ENCODE measurements at places on chromosomes 2 and 18.

DNA sequence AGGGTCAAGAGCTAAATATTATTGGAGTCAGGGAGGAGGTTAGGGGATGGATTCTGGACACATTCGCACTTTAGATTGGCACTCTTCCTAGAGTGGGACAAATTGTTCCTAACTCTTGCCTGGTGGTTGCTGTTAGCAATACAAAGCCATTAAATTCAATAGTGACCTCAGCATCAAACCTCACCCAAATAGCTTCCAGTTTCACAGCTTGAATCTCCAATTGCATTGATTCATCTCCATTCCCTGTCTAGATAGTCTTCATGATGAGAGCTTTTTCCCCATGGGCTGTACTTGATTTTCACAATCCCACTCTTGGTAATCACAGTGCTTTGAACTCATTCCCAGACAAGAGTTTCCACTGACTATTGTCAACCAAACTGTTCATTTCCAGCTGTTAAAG lies 585.9 kb upstream of the SYT4 start:
- DNase-seq, result no peak

- no peak for DNase-seq
Observed at GRCh38 chr18:50654211-50654610, 94.3 kb downstream of the MAPK4 start.

- DNase-seq, result no peak
Observed at GRCh38 chr18:69865776-69866175, 81.9 kb downstream of the CD226 start.

- peak; percentile 18 for DNase-seq
Observed at GRCh38 chr2:148814143-148814859, 60.7 kb upstream of the KIF5C start.

DNA sequence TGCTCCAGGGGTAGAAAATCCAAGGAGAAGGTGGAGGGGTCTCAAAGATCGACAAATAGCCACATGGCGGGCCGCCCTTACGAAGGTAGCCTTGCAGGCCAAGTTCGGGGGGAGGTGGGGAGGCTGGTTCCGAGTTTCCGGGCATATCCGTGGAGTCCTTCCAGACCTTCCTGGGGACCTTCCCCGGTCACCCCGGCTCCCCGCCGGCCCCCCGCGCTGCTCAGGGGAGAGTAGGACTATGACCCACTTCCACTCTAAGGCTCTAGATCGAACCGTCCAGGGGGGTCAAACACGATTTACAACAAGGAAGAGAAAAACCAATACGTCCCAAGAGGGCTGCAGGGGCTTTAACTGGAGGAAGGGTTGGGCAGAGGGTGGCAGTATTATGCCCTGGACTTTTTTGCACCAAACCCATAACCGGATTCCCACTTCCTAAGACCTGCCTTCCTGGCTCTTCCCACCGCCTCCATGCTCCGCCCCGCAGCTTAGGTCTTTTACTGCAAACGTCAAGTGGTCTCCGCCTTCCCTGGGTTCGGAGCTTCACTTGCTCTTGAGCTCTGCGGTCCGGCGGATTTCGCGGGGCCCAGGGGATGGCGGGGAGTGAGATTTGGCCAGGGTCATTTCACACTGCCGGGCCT lies 779 bp upstream of the LYPD6 start:
- DNase-seq, result peak; percentile 76

- DNase-seq, result no peak
Observed at GRCh38 chr18:10437837-10438236, 16.6 kb upstream of the APCDD1 start.

DNA sequence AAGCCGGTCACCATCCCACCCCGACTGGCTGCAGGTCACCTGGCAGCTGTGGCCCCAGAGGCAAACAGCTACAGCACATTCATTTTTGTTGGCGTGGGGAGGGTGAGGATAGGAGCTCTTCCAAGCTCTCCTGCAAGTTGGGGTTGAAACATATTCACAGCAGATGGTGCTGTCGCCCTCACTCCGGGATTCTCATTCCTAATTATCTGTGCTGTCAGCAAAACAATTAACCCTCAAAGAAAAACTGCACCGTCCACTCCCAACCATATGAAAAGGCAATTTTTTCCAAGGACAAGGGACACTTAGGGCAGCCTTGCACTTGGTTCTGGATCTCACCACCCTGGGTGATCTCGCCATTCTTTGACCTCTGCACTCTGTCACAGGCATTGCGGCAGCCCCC lies 68.6 kb downstream of the ZBTB7C start:
- no peak for DNase-seq

- DNase-seq, result peak; percentile 59
Observed at GRCh38 chr2:145744541-145745386, 1224.8 kb upstream of the ZEB2 start.

GRCh38 chr18:34990597-34990996 lies 50.6 kb upstream of the MAPRE2 start:
- DNase-seq, result no peak

- DNase-seq, result no peak
Observed at GRCh38 chr2:164593541-164593940, 27.7 kb downstream of the GRB14 start.

DNA sequence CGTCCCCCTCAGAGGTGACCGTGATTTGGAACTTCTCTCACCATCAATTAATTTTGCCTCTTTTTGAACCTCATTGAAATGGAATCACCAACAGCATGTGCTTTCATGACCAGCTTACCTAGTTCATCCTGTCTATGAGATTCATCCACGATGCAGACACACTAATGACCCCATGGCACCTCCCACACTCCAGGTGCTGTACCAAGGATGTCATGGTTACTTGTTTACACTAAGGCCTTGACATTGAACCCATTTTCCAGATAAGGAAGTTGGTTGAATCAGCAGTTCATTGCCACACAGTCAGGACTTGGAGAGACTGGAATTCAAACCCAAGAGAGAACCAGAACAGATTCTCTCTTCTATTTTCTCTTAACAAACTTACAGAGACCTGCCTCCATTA lies 139.0 kb downstream of the ZFP36L2 start:
- DNase-seq, result no peak

DNA sequence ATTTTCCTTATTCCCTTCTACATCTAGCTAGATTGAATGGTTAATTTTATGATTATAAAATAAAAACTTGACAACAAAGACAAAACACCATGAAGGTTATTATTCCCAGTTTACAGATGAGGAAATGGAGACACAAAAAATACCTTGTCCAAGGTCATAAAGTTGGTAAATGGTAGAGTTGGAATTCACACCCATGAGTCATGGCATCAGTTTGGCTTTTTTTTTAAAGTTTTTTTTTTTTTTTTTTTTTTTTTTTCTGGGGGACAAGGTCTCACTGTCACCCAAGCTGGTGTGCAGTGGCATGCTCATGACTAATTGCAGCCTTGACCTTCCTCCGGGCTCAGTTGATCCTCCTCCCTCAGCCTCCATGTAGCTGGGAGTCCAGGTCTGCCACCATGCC lies 70.0 kb downstream of the MTX2 start:
- DNase-seq, result no peak

GRCh38 chr18:13381944-13382365 lies 163.4 kb downstream of the LDLRAD4 start:
- DNase-seq, result no peak

- DNase-seq, result no peak
Observed at GRCh38 chr18:69981948-69982347, 34.3 kb upstream of the CD226 start.

- DNase-seq, result no peak
Observed at GRCh38 chr2:50831676-50832075, 200.3 kb downstream of the NRXN1 start.

- DNase-seq, result no peak
Observed at GRCh38 chr18:55337908-55338521, 250.0 kb downstream of the TCF4 start.

DNA sequence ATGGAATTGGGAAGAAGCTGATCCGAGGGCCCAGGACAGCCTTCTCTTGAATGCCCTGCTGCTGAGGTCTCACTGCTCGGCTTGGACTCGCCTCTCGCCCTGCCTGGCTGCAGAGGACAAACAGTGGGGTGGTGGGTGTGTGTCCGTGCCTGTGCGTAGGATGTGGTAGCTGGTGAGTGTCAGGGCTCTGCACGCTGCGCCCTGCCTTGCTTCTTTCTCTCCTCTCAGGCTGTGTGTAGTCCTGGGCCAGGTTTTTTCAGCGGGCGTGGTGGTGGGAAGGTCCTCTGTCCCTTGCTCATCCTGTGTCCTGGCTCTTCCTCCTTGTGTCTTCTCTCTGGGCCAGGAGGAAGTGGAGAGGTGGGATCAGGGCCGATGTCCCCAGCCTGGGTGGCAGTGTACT lies 44.8 kb downstream of the RRM2 start:
- no peak for DNase-seq

- DNase-seq, result no peak
Observed at GRCh38 chr18:78782951-78783563, 196.6 kb upstream of the SALL3 start.

DNA sequence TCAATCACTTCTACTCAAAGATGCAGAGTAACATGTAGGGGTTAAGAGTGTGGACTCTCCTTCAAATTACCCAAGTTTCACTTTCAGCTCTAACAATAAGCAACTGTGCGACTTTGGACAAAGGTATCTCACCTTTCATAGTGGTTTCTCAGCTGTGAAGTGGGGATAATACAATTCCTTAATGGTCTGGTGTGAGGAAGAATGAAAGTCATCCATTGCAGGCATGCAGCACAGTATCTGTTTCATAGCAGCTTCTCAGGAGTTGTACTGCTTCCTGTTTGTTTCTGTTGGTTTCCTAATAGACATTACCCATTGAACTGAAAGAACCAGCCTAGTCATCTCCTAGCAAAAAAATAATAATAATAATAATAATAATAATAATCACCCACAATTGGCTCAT lies 74.4 kb downstream of the DDX18 start:
- DNase-seq, result no peak

DNA sequence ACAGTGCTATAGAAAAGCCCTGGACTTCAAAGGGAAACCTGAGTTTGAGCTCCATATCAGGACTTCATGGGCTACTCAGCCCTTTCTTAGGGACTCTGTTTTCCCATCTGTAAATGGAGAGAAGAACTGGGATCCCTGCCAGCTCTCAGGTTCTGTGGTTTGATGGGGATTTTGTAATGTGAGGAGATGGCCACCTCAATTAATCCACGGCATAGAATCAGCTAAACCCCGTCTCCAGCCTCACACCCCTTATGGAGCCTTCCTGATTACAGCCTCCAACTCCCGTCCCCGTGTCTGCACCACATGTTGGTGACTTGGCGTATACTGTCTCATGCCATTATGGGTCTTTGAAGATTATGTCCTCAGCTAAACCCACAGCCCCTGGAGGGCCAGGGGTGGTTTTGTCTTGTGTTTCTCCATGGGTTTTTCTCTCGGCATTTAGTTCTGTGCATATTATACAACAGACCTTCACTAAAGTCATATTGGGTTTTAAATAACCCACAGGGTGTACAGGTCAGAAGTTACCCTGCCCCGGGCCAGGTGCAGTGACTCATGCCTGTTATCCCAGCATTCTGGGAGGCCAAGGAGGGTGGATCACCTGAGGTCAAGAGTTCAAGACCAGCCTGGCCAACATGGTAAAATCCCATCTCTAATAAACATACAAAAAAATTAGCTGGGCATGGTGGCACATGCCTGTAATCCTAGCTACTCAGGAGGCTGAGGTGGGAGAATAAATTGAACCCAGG lies 63.8 kb upstream of the PPP1CB start:
- no peak for DNase-seq

GRCh38 chr2:235833971-235834620 lies 334.1 kb downstream of the GBX2 start:
- no peak for DNase-seq

DNA sequence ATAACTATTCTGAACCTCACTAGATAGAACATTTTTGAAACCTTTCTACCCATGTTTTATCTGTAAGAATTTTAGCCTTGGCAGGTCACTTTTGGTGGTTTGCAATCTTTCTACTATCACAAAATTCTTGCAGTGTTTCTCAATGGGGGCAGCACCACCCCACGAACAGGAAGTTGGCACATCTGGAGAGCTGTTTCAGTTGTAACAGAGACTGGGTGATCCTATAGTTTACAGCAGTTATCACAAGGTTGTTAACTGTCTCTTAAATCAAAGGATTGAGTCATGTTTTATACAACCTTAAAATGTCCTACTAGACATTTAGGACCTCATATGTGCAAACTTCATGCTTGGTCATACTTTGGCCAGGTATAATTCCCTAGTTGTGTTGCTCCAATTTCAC lies 829.2 kb downstream of the ERBB4 start:
- no peak for DNase-seq

- DNase-seq, result no peak
Observed at GRCh38 chr2:69169655-69170389, 156.8 kb downstream of the ANTXR1 start.

- DNase-seq, result peak; percentile 59
Observed at GRCh38 chr2:176079831-176080539, 3.8 kb downstream of the EVX2 start.

DNA sequence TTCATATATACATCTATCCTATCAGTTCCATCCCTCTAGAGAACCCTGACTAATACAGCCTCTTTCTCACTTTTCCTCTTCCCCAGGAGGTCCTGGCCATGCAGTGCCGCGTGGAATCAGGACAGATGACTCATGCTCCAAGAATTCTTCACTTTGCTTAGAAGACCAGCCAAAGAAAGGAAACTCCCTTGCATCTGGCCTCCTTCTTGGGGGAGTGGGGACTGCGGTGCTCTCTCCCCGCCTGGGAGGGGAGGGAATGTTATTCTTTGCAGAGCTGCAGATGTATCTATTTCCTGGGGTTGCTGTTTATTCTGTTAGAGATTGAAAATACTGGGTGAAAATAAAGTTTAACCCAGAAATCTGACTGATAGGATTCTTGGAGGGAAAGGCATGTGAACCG lies 111.5 kb upstream of the SH3BP4 start:
- peak; percentile 98 for DNase-seq

- no peak for DNase-seq
Observed at GRCh38 chr2:15826273-15826717, 114.1 kb upstream of the MYCN start.

DNA sequence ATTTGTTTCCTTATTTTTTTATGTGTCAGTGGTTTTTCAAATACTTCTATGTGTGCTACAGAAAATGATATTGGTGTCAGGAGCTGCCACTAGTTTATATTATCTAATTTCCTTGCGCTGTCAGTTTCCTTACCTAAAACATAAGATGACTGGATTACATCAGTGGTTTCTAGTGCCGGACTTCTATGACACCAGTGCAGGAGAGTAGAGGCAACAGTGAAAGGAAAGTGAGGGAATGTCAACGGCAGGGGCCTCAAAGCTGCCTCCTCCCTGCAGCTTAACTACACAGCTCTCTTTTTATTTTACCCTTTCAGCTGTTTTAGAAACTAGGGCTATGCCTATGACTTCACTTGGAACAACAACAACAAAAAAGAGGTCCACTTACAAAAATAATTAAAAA lies 6.5 kb downstream of the ERBB4 start:
- DNase-seq, result no peak

DNA sequence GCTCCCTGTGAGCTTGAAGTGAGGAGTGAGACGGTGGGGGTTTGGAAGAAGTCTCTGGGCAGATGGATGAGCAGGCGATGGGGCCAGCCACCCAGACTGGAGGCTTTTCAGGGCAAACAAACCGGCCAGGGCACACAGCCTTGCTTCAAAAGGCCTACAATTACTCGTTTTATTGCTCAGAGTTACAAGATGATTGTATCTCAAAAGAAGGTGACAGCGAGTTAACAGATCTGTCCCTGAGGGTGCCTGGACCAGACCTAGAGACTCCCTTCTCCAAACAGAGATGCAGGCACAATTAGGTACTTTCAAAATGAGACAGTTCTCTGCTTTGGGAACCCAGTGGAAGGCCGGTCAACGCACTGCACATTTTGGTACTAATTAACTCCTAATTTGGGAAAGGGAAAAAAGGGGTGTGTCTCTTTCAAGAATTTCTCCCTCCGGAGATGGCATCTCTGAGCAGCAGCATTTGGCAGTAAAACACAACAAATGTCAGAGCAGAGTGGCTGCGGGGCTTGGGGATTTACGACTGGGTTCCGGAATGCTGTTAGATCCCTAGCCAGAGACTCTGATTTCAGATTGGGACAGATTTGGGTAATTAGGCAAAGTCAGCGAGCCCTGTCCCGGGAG lies 226.7 kb downstream of the TTC32 start:
- DNase-seq, result no peak

Measured in ACHN (cell line).